Activated CD4-positive, alpha-beta T cell treated with anti-CD3 and anti-CD28 coated beads, Interleukin-2, amount 10 ng/mL, durations not matched to agents 7 days and 5 days (primary cell): ENCODE measurements at places on chromosomes 12 and 14. TPM values are rescaled to one million over a fixed set of nuclear protein-coding genes. Genes with fewer than 3 reads are reported as not detected.

DNA sequence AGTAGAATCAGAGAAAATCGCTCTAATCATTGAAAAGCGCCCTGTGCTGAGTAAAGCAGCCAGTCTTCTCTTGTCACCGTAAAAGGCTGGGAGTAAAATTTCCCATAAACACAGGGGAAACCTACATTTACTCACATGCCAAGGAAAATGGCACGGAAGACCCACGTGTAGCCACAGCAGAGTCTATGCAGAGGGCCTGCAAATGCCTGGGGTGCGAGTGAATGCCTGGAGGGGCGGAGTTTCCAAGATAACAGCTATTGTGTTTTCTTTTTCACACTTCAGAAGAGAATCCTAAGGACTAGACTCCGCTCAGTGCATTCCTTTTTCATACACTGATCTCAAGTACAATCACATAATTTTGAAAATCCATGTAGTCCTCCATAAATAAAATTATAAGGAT is 159.9 kb upstream of the FOXN3 start:
- DNase-seq: no peak

- DNase-seq: no peak
These were observed 501.1 kb downstream of the VRK1 start for GRCh38 chr14:97298331-97298730.

DNA sequence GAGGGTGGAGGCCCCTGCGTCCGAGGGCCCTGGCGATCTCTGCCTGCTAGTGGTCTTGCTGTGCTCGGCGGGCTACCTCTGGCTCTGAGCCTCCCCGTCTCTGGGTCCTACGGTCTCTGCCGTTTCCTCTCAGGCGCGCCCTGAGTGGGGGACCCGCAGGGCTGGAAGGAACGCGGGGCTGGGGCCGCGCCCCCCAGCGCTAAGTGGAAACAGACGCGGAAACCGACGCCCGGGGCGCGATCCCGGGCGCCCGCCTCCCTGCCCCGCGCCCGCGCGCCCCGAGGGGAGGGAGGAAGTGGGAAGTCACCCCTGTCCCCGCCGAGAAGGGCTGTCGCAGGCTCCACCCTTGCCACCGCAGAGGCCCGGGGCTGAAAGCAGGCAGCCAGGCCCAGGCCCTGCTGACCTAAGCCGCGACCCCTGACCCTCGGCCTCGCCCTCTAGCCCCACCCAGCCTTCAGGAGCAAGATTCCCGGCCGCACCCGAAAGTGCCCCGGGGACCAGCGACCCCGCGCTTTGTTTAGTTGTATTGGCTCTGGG is 831 bp downstream of the CRIP1 start:
- peak; percentile 79 for DNase-seq

DNA sequence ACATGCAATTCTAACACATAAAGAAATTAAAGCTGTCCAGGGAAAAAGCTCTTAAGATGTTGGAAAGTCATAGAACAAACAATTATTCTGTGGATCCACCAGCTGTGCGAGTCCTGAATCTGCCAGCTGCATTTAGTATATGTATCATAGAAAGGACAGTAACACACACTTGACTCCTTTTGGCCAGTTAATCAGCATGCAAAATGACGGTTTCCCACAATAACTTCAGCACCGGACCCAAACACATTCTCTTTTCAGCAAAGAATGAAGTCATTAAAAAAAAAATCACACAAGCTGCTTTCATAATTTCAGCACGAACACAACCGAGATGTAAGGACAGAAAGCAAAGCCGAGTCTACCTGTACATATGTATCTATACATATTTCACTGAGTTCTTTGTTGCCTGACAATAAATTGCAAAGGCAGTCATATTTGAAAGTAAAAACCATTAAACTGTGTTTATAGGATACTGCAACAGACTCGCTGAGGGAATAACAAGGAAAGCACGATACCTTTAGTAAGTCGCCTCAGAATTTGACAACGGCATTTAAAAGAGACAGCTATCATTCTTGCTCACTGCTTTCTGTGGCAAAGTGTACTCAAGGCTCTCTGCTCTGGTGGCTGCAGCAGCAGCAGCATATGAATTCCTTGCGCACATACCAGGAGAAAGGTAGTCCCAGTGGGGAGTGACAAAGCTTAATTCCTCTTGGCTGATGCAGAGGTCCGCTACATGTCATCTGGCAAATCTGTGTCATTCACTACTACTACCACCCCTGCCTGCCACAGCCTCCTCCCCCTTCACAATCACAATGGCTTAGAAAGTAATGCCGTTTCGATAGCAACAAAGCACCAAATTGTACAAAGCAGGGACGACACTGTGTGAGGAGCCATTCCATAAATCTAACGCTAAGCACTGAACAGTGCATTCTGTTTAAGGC is at the start of gene GRIP1:
GRIP1 (minus strand) TSS at position 739 of the 938 bp plus-strand sequence; CDS start at position 567, 172 bp downstream.
- no peak for DNase-seq

DNA sequence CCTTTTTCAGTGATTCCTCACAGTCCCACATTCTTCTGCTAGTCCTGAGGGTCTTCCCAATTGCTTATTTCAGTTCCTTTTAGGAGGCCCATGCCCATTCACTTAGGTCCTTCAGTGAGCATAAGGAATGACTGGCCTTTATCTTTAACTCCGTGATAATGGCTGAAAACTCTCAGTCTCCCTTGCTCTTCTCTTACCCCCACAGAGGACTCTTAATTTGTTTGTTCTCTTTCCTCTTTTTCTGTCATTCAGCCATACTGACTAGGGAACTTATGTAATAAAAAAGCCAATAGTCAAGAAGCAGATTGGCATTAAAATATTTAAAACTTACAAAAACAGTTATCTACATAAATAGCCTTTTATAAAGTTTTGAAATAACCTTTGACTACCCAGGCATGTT is 17.1 kb upstream of the VDR start:
- no peak for DNase-seq

The PAX9 gene
- total RNA-seq: not detected

DNA sequence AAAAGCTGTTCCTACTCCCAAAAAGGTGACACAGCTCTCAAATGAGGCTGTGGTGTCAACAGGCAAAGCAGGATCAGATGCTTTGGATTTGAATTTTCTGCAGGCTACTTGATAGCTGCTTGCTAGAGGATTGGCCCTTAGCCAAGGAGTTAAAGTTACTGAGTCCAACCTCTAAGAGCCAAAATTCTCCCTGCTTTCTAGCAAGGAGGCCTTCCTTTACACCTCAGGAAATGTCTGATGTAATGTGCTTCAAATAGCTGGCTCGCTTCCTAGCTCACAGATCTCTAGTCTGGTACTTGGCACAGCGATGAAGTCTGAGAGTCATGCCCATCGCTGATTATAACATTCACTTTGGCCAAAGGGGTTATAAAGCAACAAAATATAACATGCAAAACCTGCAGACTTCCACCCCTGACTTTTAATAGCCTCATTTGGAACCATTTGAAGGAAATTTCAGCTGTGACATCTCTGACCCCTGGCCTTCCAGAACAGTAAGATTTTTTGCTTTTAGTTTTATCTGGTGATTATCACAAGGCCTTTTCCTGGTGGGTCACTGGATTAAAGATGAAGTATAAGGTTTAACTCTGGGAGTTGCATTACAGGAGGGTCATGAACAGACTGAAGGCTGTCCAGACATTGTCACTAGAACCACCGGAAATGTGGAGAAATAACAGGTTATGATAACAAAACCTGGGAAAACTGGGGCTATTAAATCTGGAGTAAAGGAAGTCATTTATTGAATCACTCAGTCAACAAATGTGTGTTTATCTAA is 189.7 kb downstream of the EPS8 start:
- no peak for DNase-seq

The ENDOU gene
- total RNA-seq: not detected

The BCL2L2 gene
- total RNA-seq: 3.2 TPM

DNA sequence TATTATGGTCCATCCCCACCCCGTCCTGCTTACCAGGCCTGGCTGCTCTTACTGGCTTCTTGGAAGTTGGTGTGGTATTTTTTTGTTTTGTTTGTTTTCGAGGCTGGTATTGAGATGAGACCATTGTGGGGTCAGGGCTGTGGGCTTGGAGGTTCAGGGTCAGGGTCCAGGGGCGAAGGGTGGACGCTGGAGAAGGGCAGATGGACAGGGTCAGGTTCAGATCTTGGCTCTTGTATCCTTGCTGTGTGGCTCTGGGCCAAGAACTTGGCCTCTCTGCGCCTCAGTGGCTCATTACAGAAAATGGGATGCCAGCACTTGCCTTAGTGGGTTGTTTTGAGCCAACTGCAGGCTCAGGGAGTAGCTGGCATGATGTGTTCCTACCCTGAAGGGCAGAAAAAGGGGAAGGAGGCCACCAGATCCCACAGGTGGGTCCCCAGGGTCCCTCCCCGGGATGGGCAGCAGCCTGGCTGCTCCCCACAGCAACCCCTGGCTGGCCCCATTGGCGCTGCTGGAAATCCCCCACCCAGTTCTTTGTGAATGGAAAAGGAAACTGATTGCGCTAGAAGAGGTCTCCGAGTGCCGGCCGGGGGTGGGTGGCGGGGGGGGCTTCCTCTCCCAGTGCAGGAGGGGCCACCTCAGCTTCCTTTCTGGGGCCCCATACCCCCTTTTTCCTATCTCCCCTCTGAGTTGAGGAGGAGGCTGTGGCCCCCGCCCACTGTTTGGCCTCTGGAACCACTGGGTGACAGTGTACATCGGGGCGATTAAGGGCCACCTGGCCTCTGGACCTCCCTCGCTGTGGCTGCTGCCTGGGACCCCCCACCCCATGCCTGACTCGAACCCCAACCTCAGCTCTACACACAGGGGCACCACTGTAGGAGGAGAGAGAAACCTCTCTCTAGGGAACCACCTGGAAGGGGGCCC is 25.0 kb downstream of the SH2B3 start:
- DNase-seq: peak; percentile 72

DNA sequence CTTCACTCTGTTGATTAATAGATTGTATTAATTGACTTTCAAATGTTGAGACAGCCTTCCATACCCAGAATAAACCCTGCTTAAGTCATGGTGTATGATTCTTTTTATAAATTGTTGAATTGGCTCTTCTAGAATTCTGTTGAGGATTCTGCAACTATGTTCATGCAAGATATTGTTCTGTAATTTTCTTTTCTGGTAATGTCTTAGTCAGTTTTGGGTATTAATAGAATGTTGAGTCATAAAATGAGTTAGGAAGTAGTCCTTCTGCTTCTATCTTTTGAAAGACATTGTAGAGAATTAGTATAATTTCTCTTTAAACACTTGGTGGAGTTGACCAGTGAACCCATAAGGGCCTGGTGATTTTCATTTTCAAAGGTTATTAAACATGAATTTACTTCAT is 958.9 kb downstream of the LRFN5 start:
- no peak for DNase-seq

The NKX2-1 gene
- not detected for total RNA-seq

The PPP4R4 gene
- 3.0 TPM for total RNA-seq

GRCh38 chr12:47773062-47773857 is at the start of gene SLC48A1:
SLC48A1 (plus strand) TSS chr12:47773238; CDS start chr12:47773305, 67 bp downstream.
- peak; percentile 67 for DNase-seq

DNA sequence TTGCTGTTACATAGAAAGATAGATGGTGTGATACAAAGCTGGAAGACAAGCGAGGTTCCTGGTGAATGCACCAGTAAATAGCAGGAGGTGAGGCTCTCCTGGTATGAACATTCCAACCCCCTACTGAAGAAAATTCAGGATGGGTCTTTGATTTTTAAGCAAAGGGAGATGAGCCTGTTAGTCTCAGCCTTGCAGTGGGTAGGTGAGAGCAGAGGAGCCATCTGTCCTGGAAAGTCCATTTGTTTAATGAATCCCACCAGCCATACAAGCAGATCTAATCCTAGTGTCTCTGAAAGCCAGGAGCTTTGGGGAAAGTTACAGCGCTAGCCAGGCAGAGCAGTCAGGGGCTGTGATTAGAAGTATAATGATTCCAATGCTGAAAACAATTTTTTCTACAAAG is 234.8 kb upstream of the FOXN3 start:
- no peak for DNase-seq

The TMCC3 gene
- 0.17 TPM for total RNA-seq

DNA sequence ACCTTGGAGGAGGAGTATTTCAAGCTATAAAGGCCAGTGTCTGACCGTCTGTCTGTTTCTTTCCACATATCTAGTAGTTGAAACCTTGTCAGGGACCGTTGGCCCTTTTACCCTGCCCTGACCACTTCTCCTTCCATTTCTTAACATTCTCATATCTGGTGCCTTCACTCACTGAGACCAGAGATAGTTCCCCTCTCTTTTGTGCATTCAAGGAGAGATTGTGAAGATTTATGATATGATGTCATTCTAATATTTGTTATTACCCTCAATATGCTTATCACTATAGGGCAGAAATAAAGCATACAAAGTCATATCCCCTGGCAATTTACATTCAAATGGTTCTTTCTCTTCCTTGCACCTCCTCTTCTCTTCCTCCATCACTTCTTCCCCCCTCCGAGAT is 83.3 kb downstream of the PLXNC1 start:
- DNase-seq: no peak

The GPR84 gene
- total RNA-seq: 0.33 TPM

DNA sequence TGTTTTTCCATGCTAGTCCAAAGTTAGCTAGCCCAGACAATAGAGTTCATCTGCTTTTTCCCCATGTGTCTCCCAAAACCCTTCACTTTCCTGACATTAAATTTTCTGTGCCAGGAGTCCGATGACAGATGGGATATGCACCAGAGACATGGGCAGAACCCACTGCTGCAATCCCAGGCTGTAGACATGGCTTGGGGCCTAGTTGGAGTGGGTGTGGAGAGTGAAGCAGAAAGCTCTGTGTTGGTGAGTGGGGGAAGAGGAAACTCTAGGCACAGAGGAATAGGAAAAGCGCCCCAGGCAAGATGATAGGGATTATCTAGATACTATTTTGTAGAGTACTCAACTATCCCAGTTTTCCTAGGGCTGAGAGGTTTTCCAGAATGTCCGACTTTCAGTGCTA is 4.8 kb upstream of the KRT74 start:
- DNase-seq: no peak

GRCh38 chr12:111556676-111557075 is 42.4 kb downstream of the ATXN2 start:
- no peak for DNase-seq

- DNase-seq: no peak
These were observed 252.1 kb upstream of the NAV3 start for GRCh38 chr12:77578466-77579220.

- DNase-seq: no peak
These were observed 203.1 kb downstream of the CALM1 start for GRCh38 chr14:90599748-90600507.

DNA sequence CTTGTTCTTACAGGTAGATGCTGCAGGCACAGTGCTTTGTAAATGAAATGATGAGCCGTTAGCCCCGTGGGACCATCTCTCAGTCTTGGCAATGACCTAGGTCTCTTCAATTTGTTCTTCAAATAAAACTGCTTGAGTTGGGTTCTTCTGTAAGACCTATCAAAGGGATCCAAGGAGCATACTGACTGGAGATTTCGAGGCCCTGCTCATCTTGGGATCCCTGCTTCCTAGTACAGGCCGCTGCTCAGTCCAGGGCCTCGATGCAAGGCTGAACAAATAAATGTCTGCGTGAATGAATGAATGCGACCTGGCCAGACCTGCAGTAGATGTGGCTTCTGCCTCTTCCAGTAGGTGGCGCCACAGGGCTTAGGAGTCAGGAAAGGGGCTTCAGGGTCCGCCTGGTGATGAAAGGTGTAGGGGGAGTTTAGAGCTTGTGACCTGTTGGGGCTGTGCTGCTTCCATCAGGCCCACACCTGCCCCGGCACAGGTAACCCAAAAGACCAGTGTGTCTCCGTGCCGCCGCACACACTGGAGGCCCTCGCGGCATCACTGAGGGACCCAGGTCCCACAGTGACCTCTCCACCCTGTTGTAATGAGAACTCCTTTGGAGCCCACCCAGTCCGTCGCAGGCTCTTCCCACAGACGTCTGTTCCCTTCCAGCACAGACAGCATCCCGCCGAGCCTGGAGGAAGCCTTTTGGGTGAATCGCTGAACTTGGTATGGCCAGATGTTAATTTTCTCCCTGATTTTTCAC is 4.4 kb downstream of the CACNA1C start:
- peak; percentile 59 for DNase-seq

- peak; percentile 37 for DNase-seq
These were observed 128.0 kb upstream of the RAP1B start for GRCh38 chr12:68482660-68483059.

GRCh38 chr14:102690509-102691286 is 86.6 kb upstream of the TRAF3 start:
- no peak for DNase-seq
